HEK293T (cell line): ENCODE measurements at places on chromosomes 1 and 21.

DNA sequence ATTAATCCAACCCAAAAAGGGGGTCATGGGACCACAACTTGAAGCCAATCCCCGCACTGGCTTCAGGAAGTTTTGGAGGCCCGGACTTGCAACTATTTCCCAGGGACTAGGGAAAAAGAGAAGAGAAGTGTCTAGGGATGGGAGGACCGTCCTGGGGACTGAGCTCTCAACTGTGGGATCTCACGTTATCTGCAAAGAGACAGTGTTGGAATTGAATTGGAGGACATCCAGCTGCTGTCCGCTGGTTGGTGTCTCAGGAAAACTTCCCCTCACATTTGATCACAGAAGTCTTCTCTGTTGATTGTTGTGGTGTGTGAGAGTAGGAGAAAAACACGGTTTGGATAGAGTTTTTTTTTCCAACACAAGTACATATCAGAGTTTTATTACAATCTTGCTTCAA is 46.2 kb upstream of the CITED4 start:
- DNase-seq = no peak

DNA sequence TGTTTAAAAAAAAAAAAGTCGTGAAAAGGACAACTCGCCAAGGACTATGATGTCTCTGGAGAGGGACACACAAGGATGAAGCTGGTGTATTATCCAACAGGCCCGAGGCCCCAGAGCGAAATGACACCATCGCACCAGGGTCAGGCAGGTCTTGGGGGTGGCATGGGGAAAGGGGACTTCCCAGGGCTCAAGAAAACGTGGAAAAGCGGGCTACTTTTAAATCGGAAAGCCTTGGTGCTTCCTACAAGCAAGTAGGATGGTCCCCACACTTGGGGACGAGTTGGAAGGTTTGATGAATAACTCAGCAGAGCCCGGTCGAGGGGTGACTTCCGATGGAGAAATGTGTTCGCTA is 505 bp upstream of the GNPAT start:
- DNase-seq = peak; percentile 34

DNA sequence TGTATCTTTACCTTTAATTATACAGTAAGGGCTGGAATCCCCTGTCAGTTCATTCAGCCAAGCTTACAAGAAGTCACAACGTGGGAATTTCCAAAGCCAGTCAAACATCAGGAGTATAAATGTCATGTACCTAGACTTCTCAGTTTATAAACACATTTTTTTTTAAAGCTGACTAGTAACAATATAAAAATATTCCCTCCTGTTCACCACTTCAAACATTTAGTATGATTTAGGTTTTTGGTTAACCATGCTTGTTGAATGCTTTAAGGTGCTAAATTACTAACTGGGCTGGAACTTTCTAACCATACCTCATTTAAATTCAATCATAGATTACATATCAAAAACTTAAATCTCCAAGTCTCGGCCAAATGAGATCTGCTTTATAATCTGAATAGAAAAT is 44.0 kb downstream of the JAK1 start:
- no peak for DNase-seq

DNA sequence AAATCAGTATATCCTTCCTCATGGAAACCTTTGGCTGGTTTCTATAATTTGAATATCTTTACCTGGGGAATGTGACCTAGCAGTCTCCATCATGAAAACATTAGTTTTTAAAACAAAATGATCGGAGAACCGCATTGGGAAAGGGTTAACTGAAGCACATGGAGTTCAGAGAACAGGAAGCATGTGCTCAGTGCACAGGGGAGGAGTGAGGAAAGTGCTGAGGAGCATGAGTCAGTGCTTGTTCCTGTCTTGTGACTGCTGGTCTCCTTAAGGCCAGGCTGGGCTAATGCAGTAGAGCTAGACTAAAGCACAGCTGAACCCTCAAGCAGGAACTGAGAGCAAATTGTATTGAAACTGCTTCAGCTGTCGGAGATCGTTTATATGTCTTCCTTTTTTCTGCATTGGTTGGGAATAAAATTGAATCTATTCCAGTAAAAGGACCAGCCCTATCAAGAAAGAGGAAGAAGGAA is 5.8 kb downstream of the IFI16 start:
- DNase-seq = no peak

DNA sequence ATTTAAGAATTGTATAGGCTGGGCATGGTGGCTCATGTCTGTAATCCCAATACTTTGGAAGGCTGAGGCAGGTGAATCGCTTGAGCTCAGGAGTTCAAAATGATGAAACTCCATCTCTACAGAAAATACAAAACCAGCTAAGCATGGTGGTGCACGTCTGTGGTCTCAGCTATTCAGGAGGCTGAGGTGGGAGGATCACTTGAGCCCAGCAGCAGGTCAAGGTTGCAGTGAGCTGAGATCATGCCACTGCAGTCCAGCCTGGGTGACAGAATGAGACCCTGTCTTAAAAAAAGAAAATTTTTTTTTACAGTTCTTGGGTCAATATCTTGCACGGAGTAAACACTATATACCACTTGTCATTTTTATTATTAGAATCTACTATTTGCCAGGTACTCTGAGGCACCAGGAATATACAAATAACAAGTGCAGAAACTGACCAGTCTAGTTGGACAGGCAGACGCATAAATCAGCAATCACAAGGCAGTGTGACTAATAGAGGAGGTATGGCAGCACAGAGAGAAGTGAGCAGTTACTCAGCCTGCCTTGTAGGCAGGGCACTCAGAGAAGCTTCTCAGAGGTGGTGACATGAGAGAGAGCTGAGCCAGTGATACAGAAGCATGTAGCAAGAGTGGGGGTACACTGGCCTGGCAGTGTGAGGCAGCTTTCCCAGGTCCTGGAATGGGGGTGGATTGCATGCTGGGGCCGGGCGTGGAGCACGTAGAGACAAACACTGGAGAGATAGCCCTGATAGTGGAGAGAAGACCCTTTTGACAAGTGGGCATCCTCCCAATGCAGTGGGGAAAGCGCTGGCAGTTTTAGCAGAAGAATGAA is 8.0 kb downstream of the PHLDA3 start:
- DNase-seq = no peak

- DNase-seq = peak; percentile 78
These were observed 850 bp downstream of the SESN2 start for GRCh38 chr1:28259934-28260802.

- DNase-seq = peak; percentile 48
These were observed 115.4 kb upstream of the TIAM1 start for GRCh38 chr21:31459457-31459856.

DNA sequence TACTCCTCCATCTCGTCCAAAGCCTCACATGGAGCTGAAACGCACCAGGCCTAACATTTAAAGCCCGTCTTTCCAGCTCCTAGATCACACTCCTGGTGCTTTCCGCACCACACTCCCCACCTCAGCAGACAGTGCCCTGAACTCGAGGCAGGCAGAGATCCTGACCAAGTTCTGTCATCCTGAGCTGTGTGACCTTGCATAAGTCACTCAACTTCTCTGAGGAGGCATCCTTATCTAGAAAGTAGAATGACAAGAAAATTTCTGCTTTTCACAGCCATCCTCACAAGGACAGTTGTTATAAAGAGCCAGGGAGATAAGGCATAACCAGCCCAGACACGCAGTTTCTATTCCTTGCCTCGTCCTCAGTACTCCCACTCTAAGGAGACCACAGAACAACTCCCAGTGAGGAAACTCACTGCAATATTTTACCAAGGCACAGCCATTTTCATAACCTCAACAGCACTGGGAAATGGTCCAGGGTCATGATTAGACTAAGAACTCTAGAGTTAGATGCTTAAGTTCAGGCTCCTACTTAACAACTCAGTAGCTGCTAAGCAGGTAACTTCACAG is 3.1 kb downstream of the LRP8 start:
- no peak for DNase-seq

DNA sequence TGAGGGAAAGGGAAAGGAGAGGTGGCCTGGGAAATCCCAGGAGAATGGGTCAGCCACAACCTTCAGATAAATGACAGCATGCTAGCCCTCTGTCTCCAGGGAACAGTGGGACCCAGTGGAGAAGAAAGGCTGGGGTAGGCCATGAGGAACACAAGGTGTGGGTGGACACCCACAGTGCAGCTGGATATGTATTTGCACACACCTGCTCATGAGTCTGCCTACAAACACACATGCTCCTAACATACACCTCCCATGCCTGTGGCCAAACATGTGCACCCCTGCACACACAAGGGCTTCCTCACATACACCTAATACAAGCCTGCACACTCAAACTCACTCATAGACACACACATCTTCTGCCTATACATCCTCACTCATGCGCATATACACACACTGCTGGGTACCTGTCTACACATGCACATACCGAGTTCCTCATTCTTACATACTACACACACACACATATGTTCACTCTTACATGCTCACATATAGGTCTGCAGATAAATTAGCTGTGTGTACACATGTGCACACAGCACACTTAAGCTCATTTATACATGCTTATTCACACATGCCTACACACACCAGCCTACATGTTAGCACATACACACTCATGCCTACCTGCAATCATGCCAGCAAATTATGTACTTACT is 3.6 kb downstream of the C1orf216 start:
- DNase-seq = no peak

DNA sequence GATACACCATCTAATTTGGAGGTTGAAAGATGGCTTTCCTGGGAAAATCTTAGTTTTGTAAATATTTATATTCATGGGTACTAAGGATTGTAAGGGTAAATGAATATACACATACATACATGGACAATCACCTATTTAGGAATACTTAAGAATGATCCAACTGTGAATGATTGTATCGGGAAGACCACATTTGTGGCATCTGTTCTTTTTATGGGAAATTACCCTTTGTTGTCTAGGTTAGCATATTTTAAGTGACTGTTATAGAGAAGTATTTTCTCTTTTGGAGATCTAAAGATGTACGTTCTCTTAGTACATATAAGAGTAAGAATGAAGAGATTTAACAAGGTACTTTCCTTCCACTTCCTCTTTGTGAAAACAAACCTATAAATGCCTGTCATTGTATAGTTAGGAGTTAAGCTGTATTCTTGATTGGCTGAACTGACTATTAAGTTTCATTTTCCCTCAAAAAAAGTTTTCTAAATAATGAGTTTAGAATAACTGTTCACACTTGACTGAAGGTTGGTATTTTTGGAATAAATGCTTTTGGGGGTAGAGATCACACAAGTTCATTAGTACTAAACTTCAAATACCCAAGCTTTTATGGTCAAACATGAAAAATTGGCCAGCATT is 26.7 kb downstream of the SNX7 start:
- DNase-seq = no peak

- DNase-seq = no peak
These were observed 289.6 kb upstream of the PROX1 start for GRCh38 chr1:213698092-213698702.

DNA sequence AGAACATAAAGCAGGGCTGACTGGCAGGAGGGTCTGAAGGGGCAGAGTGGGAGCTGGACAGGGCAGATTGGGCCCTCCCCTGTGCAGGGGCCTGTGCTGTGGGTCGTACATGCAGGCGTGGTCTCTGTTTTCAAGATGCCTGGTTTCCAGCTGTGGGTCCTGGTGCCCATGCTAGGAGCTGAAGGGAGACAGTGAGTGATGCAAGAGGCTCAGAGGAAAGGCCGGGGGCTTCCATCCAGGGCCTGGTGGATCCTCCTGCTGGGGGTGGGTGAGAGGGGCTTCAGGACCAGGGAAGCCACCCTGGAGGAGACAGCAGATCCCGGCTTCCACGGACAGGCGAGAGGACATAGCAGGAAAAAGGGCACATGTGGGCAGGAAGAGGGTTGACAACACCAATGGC is 349.0 kb upstream of the VAMP3 start:
- DNase-seq = no peak

- peak; percentile 87 for DNase-seq
These were observed 10.3 kb downstream of the ALX3 start for GRCh38 chr1:110060034-110060661.

- peak; percentile 74 for DNase-seq
These were observed 145.1 kb downstream of the NPHP4 start for GRCh38 chr1:5847013-5847659.

GRCh38 chr1:8427493-8427892 is 109.6 kb downstream of the SLC45A1 start:
- DNase-seq = no peak

DNA sequence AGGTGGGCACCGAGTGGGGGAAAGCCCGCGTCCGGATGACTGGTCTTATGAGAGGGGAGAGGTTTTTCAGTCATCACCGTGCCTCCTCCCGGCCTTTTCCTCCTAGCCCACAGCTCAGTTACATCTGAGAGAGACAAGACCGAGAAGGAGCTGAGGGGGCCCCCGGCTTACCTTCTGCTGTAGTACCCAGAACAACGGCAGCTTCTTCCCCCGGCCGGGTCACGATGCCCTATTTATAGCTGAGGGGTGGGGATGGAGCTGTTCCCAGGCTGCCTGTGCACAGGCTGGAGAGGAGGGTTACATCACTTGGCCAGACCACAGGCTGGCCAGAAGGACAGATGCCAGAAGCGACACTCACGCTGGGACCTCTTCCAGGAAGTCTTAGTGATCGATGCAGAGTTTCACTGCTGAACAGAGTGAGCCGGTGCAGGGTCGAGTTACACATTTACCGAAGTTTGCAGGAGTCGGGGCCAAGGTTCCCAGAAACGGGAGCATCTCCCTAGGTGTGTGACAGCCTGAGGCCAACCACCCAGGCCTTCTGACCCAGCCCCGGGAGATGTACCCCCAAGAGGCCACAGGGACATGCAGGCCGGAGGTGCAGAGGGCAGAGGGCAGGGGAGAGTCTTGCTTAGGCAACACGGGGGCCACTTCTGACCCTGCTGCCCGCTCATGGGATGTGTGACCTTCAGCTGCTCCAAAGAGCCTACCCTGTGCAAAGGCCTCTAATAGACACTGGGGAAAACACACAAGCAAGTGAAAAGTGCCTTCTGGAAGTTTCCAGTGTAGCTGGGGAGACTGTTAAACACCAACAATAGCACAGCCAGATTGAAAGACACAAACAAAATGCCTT is at the start of gene AGT:
TSS of gene AGT (minus strand) at position 208 of the 850 bp plus-strand sequence. CDS start 3,299 bp downstream, outside the sequence.
- no peak for DNase-seq

- no peak for DNase-seq
These were observed 301.4 kb upstream of the ADAMTS5 start for GRCh38 chr21:27268290-27268689.

GRCh38 chr1:52534928-52535764 is 17.7 kb downstream of the TUT4 start:
- DNase-seq = no peak

- no peak for DNase-seq
These were observed 21.8 kb downstream of the COL6A2 start for GRCh38 chr21:46119637-46120271.

DNA sequence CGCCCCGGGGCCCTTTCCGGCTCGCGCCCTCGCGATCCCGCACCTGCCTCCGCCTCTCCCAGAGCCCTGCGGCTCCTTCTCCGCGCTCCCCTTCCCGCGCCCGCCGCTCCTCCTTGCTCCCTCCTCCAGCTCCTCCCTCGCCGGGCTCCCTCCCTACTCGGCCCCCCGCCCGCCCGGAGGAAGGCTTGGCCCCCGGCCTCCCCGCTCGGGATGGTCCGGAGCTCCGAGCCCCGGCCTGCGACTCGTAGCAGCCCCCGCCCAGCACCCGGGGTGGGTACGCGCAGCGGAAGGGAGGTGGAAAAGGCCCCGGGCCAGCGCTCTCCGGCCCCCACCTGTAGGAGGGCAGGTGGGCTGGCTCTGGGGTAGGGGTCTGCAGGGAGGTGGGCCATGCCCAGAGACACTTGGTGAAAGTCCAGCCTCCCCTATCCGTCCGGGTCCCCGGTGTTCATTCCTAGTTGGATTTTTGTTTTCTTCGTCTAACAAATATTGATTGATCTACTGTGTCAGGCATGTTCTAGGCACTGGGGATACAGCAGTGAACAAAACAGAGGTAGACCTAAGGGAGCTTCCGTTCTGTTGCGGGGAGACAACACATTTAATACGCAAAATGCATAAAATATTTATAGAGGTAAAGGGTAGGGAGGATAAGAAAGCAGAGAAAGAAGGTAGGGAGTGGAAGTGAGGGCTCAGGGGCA is at the start of gene HTR1D:
TSS of gene HTR1D (minus strand) at position 82 of the 695 bp plus-strand sequence. CDS start 23,283 bp downstream, outside the sequence.
- DNase-seq = peak; percentile 63
